ENCODE measurements at places on chromosomes 1 and 21.

GRCh38 chr21:42248783-42249597 lies 30.1 kb downstream of the ABCG1 start:
- DNase-seq = no peak

DNA sequence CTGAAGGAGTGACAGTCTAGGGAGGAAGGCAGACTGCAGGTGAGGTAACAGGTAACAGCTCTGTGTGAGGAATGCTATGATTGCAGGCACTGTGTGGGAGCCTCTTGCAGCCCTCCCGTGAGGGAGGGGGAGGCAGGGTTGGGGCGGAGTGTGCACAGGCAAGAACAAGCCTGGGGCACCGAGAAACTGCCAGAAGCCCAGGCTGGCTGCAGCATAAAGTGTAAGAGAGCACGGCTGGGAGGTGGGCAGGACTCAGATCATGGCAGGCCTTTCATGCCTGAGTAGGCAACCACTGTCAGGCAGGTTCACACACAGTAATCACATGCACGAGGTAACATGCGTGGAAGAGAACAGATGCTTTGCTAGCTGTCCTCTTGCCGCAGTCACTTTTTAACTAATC lies 11.3 kb upstream of the RHEX start:
- DNase-seq = no peak

DNA sequence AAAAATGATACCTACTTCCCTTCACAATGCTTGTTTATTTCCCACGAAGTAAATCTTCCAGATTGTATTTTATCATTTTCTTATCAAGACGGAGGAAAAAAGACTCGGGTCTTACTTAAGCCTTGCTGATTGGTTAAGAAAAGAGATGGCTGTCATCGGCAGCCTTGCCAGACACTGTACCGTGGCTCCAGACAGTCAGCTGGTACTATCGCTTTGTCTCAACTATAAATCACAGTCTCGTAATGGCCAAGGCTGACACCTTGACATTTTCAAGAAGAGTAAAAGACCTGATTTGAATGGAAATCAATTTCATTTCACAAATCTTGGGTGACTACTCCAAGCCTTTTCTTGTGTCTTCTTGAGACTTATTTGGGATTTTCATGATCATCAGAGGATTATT lies 868.0 kb downstream of the USP25 start:
- DNase-seq = no peak

DNA sequence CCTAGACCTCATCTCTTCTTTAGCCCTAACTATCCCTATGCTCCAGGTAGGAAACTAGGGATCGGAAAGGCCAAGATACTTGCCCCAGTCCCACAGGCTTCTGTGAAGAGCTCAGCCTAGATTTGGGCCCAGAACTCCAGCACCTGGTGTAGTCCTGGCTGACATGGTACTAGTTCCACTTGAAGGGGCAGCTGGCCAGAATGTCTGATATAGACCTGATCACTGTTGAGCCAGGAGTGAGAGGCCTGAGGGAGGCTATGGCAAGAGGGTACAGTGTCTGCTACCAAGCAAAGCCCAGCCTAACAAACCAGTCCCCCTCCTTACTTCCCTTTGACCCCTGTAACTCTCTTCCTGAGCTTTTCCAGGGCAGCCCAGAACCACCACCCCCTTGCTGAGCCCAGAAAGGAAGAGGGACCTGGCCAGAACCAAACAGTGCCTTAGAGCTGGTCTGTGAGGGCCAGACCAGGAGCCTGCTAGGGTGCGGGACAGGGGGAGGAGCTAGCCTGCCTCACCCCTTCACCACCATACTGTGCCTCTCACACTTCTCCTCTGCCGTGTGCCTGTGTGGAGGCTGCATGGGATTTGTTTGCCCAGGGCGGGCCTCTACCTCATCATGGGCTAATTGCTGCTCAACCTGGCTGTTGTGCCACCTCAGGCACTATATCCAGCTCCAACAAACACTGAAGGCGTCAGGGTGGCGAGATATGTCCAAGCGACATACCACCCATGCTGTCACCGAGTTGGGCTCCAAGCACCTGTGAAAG lies 10.9 kb downstream of the POMGNT1 start:
- DNase-seq = no peak

GRCh38 chr1:208924928-208925327 lies 658.6 kb upstream of the CAMK1G start:
- DNase-seq = no peak

GRCh38 chr1:201831371-201831770 lies 2.4 kb downstream of the IPO9 start:
- DNase-seq = no peak

DNA sequence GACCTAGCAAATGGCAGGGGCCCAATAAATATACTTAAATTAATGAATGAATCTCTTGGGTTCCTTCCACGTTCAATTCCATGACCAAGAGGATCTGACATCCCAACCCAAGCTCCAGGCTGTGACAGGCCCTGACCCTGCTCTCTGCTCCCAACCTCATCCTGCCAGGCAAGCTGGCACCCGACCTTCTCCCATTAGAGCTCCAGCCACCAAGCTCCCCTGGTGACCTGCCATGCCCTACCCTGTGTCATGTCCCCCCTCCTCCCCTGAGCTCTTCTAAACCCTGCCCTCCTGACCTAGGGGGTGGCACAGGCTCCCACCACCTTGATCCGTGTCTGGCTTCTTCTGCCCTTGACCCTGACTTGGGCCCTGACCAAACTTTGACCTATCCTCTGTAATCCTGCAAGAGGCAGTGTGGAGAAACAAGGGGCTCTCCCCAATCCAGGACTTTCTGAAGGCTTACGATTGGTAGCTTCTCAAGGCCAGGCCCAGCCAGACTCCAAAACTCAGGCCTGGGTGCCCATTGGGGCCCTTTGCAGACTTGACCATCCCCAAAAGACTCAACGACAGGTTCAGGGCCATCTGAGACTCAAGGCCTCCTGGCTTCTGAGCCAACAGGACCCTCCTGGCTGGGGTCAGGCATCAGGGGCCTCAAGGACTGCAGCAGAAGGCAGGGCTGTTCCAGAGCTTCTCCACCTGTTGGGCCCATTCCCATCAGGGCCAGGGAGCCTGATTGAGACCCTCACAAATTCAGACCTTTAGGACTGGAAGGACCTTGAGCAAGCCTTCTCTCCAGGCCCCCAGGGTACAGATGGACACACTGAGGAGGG lies 249.0 kb downstream of the PTPRU start:
- DNase-seq = no peak

GRCh38 chr1:145845144-145845513 lies 301 bp upstream of the NUDT17 start:
- DNase-seq = no peak

DNA sequence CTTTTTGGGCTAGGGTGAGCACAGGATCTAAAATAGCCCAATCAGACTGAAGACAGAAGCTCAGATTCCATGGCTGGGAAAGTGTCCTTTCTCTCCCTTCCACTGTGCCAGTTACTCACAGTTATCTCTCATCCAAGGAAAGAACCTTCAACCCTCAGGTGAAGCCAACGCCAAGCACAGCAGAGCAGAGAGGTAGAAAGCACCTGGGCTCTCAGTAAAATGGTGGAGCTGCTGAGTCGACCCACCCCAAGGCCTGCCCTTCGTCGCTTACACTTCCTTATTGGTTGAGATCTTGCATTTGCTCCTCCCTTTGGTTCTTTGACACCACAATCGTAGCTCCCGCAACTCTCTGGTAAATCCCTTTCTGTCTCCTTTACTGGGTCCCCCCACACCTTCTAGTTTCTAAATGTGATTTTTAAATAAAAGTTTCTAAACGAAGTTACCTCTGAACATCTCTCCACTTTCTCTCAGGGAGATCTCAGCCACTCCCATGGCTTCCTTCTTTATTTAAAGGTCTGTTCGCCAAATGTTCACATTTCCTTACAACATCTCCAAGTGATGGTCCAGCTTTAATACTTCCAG lies 27.5 kb upstream of the SLC30A1 start:
- DNase-seq = no peak

GRCh38 chr1:38953433-38953860 lies 11.8 kb upstream of the RHBDL2 start:
- no peak for DNase-seq

- DNase-seq = no peak
These were observed 1.4 kb upstream of the HEYL start for GRCh38 chr1:39640861-39641260.

GRCh38 chr1:61375082-61375880 lies 292.9 kb downstream of the NFIA start:
- DNase-seq = no peak

GRCh38 chr1:241022366-241022765 lies 334.6 kb downstream of the RGS7 start:
- no peak for DNase-seq

DNA sequence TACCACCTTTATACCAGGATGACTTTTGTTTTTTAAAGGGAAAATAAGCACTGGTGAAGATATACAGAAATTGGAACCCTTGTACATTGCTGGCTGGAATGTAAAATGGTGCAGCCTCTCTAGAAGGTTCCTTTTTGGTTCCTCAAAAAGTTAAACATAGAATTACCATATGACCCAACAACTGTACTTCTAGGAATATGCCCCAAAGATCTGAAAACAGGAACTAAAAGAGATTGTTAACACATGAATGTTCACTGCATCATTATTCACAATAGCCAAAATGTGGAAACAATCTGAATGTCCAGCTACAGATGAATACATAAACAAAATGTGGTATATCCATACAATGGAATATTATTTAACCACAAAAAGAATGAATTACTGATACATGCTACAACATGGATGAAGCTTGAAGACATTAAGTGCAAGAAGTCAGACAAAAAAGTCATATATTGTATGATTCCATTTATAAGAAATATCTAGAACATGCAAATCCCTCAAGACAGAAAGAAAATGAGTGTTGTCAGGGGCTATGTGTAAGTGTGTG lies 84.9 kb upstream of the DMRTA2 start:
- DNase-seq = no peak
